ENCODE measurements at places on chromosomes 5 and 9.

- no peak for DNase-seq
Observed at GRCh38 chr9:37575921-37576721, at the start of gene FBXO10. FBXO10 (minus strand) TSS chr9:37576380; CDS start chr9:37541768, 34,612 bp downstream.

DNA sequence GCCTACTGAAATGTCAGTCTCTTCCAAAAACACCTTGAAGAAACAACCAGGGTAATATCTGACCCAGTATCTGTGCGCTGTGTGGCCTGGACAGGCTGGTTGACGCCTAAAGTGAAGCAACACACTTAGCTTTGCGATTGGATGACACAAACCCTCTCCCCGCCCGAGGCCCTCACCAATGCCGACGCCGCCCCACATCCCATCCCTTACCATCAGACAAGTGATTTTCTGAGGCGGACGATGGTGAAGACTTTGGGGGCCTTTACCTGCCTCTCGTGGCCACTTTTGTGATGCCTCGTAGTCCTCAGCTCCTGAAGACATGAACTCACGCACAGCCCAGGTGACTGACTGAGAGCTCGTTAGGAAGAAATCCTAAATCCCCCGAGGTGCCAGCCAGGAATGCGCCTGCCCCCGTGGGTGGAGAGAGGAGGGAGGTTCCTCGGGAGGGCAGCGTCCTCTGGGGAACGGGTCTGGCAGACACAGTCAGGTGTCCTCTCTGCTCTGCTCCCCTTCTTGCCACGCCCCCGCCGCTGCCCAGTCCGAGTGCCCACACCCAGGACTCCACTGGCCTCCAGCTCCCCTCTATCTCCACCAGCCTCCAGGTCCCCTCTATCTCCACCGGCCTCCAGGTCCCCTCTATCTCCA is 31.0 kb upstream of the RXRA start:
- no peak for DNase-seq

- no peak for DNase-seq
Observed at GRCh38 chr9:128762671-128763449, 8.9 kb downstream of the ZER1 start.

DNA sequence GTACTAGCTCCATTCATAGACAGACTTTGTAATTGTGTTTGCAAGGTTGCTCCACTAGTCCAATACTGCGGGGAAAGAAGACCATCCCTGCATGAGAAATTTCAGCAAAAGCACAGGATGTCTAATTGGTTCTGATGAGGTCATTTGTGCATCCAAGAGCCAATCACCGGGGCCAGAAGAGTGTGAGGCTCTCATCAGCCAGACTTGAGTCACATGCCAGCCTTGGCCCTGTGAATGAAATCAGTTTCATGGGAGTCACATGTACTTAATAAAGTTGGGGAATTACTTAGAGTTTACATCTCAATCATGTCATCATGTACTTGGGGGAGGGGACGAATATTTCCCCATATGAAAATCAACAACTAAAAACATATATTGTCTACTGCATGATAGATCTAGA is 1236.0 kb downstream of the MAT2B start:
- DNase-seq: no peak

GRCh38 chr5:82031220-82032119 is 59.6 kb downstream of the ATG10 start:
- no peak for DNase-seq

DNA sequence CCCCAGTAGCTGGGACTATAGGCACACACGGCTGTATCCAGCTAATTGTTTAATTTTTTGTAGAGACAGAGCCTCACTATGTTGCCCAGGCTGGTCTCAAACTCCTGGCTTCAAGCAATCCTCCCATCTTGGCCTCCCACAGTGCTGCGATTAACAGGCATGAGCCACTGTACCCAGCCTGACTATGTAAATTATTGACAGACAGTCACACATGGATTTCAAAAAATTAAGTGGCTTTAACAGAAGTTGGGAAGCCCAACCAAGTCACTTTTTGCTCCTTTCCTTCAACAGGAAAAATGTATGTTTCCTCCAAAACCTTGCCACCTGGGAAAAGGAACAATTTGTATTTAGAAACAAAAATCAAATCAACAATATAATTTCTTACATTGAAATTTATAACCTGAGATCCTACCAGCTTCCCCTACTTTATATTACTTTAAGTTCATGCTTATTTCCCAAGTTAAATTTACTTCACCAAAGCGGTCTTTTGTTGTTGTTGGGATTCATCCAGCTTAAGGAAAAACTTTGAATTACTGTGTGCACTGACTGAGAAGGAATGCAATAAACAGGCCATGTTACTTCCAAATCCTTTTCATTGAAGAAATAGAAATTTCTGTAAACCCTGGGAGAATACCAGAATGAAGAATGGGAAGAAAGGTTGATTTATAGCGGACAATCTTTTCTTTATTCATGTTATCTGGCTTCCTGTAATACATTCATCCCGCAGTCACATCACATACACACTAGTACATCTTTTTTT is 8.6 kb downstream of the PCA3 start:
- DNase-seq: no peak

GRCh38 chr9:70556771-70557170 is 142.3 kb upstream of the KLF9 start:
- DNase-seq: no peak

DNA sequence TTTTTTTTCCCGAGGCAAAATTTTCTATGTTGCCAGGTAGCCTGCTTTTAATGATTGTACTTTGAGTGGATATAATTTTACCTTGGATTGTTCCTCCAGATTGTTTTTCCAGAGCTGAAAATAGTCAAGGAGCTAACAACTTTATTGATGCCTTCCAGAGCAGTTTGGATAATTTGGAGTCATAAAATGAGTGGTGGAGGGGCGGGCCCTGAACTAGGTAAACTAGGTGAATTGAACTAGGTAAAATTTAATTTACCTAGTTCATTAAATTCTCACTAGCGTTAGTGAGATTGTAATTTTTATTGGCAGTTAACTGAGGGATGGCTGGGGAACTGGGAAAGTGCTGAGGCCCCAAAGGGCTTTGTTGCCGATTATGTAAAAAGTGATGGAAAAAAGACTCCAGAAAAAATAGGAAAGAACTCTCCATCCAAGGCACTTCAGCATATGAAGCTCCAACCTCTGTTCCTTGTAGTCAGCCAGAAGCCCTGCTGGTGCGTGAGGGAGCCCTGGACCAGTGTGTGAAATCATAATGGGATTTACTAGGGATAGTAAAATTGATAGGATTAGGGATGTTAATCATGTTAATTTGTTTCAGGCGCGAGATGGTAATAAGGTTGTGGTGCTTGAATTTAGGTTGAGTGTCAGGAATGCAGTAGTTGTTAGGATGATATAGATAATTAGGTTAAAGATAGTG is 1.7 kb downstream of the DNAJC25 start:
- no peak for DNase-seq

GRCh38 chr9:95157481-95158151 is 159.9 kb downstream of the FANCC start:
- DNase-seq: no peak

- DNase-seq: no peak
Observed at GRCh38 chr5:128228008-128228407, 144.4 kb downstream of the SLC12A2 start.

- DNase-seq: no peak
Observed at GRCh38 chr5:94998670-94999069, 286.2 kb downstream of the MCTP1 start.

DNA sequence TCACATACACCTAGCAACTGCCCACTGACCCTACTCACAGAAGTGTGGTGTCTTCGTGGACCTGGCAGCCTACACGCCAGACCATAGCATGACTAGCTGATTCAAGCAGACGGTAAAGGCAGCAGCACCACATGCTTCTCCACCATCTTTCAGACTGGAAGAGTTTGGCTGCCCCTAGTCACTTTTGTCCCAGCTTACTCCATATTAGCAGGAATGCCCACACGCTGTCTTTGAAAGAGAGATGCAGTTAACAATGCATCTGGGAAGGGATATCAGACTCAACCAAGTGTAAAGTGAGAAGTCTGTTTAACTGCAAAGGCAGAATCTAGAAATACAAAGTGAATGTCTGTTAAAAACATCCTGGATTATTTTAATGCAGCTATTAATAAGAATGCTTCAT is 177.2 kb upstream of the GNA14 start:
- DNase-seq: no peak

DNA sequence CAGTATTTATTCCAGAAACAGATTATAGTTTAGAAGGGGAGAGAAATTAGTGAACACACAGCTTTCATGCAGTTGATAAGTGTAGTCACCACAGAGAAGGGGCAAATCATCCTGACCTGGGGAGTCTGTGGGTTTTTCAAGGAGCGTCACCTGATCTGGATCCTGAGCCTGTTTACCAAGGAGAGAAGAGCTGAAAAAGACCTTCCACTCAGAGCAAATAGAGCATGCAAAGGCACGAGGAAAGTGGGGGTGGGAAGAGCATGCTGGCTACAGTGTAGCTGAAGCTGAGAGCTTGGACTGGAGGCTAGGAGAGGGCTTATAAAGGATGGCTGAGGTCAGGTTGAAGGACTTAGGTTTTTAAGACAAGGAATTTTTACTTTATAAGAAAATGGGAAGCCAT is 30.4 kb downstream of the ACO1 start:
- DNase-seq: no peak

GRCh38 chr9:112925058-112925641 is 34.5 kb upstream of the SLC46A2 start:
- DNase-seq: peak; percentile 15

GRCh38 chr5:66438696-66439095 is 157.5 kb upstream of the MAST4 start:
- DNase-seq: no peak

DNA sequence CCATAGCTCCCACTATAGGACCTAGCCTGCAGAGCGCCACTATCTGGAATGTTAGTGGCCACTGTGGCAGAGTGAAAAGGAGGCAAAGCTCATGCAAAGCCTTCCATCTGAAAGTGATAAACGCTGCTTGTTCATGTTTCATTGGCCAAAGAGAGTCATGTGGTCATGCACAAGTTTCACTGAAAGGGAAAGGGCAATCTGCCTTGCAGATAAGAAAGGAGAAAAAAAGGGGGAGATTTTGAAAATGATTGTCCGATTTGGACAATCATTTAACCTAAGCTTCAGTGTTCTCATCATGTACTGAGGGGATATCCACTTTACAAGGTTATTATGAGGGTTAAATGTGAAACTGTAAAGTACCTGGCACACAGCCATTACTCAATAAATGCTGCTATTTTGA is 9.0 kb upstream of the MOB3B start:
- no peak for DNase-seq

DNA sequence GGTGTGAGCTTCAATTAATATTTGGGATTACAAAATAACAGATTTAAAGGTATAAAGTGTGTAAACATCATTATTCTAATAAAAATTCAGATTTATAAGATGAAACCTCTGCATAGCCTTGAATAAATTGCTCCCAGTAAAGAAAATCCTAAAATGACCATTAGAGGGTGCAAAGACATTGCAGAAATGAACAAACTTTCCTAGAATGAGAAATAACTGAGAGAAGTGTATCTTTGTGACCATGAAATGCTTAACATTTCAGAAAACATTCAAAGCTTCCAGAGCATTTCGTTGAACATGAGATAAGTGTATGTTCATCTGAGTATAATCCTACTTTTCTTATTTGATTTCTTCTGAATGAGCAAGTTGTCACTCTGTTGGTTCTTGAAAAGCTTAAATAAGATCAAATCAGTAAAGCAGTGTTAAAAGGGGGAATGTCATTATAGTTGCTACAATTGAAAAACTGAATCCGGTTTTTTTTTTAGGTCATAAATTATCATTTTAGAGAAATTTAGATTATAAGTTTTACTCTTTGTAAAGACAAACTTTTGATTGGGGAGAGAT is 24.7 kb upstream of the NUDT12 start:
- no peak for DNase-seq

GRCh38 chr5:32083981-32084430 is 90.1 kb downstream of the GOLPH3 start:
- DNase-seq: no peak

GRCh38 chr5:160133071-160133917 is 14.0 kb upstream of the PWWP2A start:
- no peak for DNase-seq

GRCh38 chr5:9425710-9426109 is 120.2 kb downstream of the SEMA5A start:
- DNase-seq: no peak

DNA sequence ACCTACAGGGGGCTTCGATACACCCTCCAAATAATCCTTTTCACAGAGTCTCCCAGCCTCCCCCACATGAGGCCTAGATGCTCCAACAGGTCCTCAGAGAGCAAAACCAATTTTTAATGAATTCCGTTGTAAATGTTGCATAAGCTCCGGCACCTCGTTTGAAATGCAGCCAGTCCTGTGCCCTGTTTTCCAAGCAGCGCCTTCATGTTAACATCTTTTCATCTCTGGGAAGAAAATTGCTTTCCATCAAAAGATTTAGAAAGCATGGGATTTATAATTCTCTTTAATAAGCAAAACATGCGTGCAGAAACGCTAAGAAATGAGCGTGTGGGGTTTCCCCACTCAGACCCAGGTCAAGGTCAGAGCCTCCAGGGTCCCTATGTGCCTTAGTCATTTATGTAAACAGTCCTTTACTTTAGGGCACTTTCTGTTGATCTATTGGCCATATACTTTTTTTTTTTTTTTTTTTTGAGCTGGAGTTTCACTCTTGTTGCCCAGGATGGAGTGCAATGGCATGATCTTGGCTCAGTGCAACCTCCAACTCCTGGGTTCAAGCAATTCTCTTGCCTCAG is 177.5 kb upstream of the S1PR3 start:
- DNase-seq: no peak

GRCh38 chr9:14780693-14781092 is 58.2 kb upstream of the CER1 start:
- DNase-seq: no peak

GRCh38 chr9:5922192-5922591 is 31.5 kb downstream of the MLANA start:
- DNase-seq: no peak

GRCh38 chr5:138953387-138954256 is 78.5 kb upstream of the LRRTM2 start:
- peak; percentile 50 for DNase-seq

DNA sequence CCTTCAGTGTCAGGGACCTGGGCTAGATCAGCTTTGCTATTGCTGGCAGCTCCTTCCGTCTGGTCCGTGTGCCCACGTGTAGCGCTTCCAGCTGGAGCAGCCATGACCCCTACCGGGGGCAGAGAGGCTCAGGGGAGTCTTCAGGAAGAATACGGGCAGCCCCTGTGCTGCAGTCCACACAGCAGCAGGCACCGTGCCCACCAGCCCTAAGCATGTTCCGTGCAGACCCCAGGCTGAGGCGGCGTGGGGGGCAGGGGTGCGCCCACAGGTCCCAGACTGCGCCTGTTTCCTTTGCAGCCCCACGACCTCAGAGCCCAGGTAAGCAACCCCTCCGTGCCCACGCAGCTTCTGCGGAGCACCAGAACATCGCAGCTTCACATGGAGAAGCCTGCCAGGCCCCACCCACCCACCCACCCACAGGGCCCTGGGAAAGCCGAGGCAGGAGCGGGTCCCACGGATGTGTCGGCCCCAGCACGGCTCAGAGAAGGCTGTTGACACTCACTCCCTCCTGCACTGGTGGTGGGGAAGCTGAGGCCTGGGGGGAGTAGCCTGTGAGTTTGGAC is 83.1 kb downstream of the KCNT1 start:
- no peak for DNase-seq

- DNase-seq: no peak
Observed at GRCh38 chr9:22990349-22990748, 543.7 kb downstream of the DMRTA1 start.

GRCh38 chr5:76524868-76525267 is 98.3 kb downstream of the F2RL2 start:
- no peak for DNase-seq

- DNase-seq: no peak
Observed at GRCh38 chr5:138623053-138623452, 47.9 kb upstream of the HSPA9 start.

- peak; percentile 14 for DNase-seq
Observed at GRCh38 chr5:36842087-36842486, 34.5 kb upstream of the NIPBL start.
